ENCODE measurements at places on chromosomes 3 and 15.

DNA sequence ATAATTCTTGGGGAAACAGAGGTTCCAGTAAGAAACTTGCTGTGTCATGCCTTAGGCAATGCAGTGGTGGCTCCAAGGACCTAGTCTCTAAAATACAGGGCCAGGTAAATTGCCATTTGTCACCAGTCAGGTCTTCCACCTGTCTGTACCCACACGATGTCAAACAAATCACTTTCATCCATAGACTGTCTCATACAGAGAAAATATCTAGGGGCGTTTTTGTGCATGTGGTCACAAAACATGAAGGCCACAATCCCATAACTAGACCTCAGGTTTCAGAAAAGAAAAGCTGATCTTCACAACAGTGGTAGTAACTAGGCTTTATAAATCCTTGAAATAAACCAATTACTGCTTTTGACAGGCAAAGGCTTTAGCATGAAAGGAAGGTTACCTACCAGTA is 92.3 kb downstream of the SLC9A9 start:
- DNase-seq, result no peak

DNA sequence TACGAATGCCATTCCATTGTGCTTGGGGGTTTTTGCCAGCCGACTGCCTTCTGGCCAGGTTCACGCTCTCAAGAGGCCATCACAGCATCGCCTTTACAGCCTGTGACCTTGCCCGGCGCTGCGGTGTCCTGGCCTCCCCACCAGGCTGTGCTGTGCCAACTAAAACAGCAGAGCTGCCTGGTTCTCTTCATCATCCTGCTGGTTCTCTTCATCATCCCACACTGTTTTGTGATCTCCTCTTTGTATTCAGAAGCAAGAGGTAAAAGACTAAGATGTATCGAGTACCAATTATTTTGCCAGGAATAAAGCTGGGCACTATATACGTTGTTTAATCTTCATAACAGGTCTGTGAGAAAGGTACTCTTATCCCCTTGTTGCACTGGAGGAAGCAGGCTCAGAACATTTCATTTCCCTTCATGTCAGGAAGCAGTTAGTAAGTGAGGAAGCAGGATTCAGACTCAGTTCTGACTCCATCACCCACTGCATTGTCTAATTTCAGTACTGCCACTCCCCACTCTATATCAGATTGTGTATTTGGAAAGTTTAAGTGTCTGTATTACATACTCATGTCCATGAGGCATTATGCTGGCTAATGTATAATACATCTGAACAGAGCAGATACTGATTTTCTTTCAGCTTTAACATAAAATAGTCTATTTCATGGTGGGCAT is 92.7 kb downstream of the LRRC28 start:
- DNase-seq, result no peak

- DNase-seq, result no peak
Observed at GRCh38 chr3:50524746-50525145, 21.3 kb upstream of the CACNA2D2 start.

- DNase-seq, result no peak
Observed at GRCh38 chr3:25536521-25537391, 108.7 kb downstream of the RARB start.

DNA sequence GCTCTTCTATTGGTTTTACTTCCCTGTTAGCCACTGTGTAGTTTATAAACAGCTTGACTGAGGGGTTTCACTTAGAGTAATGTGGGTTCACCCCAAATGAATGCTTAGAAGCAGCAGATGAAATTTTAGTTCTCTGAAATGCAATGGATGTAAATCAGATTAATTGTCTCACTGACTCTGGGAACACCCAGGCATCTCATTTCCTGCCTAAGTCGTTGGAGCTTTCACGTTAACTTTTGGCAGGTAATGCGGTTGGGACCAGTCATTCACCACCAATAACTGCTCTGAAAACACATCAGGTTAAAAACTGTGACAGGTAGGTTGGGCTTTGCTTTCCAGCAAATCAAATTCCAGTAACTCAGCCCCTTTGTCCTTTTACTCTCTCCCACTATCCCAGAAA is 775.4 kb downstream of the NTRK3 start:
- no peak for DNase-seq

GRCh38 chr3:95775486-95776094 is 1038.8 kb upstream of the EPHA6 start:
- no peak for DNase-seq

GRCh38 chr15:52682200-52682599 is 3.0 kb upstream of the ATOSA start:
- DNase-seq, result no peak

DNA sequence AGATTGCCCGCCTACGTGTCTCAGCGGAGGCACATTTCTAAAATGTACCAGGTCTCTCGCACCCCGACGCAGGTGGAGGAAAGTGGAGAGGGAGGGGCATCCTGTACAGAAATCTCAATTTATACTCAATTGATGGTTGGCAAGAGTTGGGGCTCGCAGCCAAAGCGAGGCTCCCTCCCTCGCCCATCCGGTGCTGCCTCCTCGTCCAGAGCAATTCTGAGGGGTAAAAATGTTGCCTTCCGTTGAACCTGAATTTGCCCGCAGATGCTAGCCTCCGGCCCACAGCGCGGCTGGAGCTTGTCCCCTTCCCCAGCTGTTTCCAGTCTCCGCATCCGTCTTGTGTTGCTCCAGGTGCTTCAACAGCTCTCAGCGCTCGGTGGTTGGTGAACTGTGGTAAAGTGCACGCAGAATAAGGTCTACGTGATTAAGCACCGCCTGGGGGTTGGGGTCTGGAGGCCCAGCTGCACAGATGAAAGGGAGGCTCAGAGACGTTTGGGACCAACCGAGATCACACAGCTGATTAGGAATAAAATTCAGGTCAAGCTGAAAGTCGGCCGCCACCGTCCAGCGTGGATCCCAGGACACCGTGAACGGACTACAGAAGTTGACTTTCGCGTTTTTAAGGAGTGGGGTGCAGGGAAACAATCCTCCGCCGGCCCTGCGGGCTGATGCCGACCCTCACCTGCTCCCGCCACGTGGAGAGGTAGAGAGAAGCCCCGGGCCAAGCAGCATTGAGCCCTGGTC is 846 bp upstream of the POLG start:
- DNase-seq, result no peak

GRCh38 chr3:113758389-113759024 is 11.7 kb downstream of the ATP6V1A start:
- DNase-seq, result peak; percentile 21

DNA sequence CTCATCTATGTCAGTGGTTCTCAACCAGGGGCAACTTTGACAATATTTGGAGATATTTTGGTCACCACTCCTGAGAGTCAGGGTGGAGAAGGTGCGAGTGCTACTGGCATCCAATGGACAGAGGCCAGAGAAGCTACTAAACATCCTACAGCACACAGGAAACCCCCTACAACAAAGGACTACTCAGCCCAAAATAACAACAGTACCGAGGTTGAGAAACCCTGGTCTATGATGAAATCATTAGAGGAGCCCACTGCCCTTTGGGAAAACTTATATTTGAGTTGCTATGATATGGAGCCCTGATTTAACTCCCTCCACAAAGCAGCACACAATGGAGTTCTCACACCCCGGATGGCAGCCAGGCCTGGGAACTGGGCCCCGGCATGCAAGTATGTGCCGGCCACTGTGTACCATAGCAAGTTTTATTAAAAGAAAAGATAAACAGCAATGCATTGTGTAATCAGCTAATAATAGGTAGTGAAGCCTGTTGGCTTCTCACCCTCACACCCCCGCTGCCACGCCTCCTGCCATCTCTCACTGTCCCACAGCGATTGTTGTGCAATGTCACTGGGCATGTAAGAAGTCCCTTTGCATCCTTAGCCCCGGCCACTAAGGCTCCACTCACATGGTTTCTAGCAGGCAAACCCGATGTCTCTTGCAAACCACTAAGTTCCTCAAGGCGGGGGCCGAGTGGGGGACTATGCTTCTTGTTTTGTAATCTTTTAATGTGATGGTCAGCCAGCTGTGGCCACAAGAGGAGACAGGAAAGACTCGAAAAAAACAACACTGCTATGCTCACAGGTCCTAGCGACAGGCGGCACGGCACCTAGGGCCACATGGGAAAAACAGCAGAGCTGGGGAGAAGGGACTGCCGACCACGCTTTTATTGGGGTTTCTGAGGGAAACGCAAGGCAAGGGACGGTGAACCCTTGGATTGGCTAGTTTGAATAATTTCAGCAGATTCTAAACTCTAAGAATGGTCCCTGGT is 110.0 kb downstream of the AQP9 start:
- no peak for DNase-seq

GRCh38 chr3:135917927-135918597 is 47.5 kb upstream of the PPP2R3A start:
- DNase-seq, result no peak

DNA sequence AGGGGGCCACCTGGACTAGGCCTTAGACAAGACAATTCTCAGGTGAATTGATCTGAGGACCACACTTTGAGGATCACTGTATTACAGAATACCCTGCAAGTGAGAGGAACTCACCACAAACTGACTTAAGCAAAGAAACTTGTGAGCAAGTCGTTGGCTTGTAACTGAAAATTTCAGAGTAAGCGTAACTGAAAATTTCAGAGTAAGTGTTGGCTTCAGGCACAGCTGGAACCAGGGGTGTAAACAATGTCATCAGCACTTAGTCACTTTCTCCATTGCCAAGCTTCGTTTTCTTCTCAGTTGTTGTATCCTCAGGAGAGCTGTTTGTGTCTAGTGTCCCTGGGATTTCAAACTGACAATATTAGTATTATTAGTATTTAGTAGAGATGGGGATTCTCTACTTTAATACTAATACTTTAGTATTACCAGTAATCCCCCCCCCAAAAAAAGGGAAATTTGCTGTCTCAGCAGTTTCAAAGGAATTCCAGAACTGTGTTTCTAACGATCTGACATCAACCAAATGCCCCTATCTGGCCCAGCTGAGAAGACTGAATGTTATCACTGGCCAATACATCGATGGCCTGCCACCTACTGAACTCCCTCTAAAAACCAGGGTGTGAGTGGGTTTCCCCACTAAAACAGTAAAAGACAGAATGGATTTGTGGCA is 474.4 kb downstream of the NTRK3 start:
- DNase-seq, result no peak

GRCh38 chr15:65551183-65551582 is 20.9 kb downstream of the HACD3 start:
- no peak for DNase-seq

DNA sequence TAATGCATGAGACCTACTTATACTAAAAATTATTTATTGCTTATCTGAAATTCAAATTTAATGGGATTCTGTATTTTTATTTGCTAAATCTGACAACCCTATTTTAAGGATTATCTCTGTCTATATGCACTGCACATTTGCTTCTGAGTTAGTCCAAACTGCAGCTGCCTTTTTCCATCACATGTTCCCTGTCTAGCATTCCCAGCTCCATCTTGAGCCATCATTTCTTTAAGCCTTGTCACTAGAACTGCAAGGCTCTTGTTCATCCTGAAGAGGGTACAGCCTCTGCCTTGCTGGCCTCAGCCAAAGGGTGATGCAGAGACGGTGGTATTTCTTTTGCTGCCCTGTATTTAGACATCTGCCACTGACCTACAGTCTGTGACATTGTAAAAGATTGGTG is 125.8 kb upstream of the STT3B start:
- DNase-seq, result no peak

Data from GM03348 (cell line).